ENCODE measurements at places on chromosomes 7 and 10. TPM values are rescaled to one million over a fixed set of nuclear protein-coding genes. Genes with fewer than 3 reads are reported as not detected.

The AOAH gene
- total RNA-seq, result not detected

The SPDYE8 gene
- not detected for total RNA-seq

The PIP4K2A gene
- total RNA-seq, result 17.5 TPM

The LRRC18 gene
- not detected for total RNA-seq

The MBLAC1 gene
- total RNA-seq, result 2.6 TPM

The CTTNBP2 gene
- 0.53 TPM for total RNA-seq

The NIPSNAP2 gene
- 52.0 TPM for total RNA-seq

The PNLIPRP3 gene
- total RNA-seq, result not detected

The ELN gene
- 0.08 TPM for total RNA-seq

The TSPAN12 gene
- total RNA-seq, result 0.46 TPM

The TDRD1 gene
- total RNA-seq, result not detected

The IFIT2 gene
- 3.3 TPM for total RNA-seq

The GET4 gene
- 59.8 TPM for total RNA-seq

All from A549 treated with CORT108297 at 1 μM for 4 hours (cell line).